Colonic mucosa (tissue), 4 donors: ENCODE measurements at places on chromosomes 4 and X. TPM values are rescaled to one million over a fixed set of nuclear protein-coding genes. Genes with fewer than 3 reads are reported as not detected.

EXOC1L gene
- not detected for total RNA-seq

DCAF12L1 gene
- not detected for total RNA-seq

HHIP gene
- 5.9 TPM for total RNA-seq

SPOCK3 gene
- total RNA-seq, result not detected

DCUN1D4 gene
- total RNA-seq, result 30.4 TPM

MAGEB10 gene
- not detected for total RNA-seq

NSUN7 gene
- 11.2 TPM for total RNA-seq

CENPE gene
- total RNA-seq, result 23.2 TPM

NKX1-1 gene
- not detected for total RNA-seq

SLC38A5 gene
- total RNA-seq, result 89.3 TPM

FAM184B gene
- 0.94 TPM for total RNA-seq

IL9R gene
- total RNA-seq, result 0.42 TPM

ETDA gene
- total RNA-seq, result not detected
